Inflammatory macrophage (primary cell): ENCODE measurements at places on chromosomes 12 and 14.

- DNase-seq: no peak
Measured at GRCh38 chr12:18153826-18154225, 63.8 kb upstream of the RERGL start.

GRCh38 chr12:66620688-66621087 lies 58.2 kb downstream of the GRIP1 start:
- peak; percentile 27 for DNase-seq

DNA sequence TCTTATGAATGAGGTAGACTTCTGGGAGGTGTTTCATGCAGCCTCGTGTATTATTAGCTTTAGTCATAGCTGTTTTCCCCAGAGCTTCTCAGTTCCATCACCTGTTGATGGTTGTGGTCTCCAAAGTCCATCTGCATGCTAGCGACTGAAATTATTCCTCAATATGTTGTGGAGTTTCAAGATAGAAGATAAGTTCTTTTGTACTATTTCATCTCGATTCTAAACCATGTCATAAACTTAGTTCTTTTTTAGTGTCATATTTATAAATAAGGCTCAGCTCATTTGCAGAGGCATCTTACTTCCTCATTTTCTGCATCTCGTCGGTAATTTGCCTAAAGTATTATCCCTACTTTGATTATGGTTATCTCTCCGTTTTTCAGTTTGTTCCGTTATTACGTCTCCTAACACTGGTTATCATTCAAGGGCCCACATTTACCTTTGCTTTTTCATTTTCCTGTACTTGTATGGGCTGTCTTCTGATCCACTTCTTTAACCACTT lies 119.1 kb downstream of the ITPR2 start:
- no peak for DNase-seq

- DNase-seq: no peak
Measured at GRCh38 chr12:8941691-8942478, 7.6 kb downstream of the M6PR start.
